ENCODE measurements at places on chromosomes 2 and 18.

GRCh38 chr2:74155830-74156229 lies 8.1 kb upstream of the BOLA3 start:
- DNase-seq: no peak

DNA sequence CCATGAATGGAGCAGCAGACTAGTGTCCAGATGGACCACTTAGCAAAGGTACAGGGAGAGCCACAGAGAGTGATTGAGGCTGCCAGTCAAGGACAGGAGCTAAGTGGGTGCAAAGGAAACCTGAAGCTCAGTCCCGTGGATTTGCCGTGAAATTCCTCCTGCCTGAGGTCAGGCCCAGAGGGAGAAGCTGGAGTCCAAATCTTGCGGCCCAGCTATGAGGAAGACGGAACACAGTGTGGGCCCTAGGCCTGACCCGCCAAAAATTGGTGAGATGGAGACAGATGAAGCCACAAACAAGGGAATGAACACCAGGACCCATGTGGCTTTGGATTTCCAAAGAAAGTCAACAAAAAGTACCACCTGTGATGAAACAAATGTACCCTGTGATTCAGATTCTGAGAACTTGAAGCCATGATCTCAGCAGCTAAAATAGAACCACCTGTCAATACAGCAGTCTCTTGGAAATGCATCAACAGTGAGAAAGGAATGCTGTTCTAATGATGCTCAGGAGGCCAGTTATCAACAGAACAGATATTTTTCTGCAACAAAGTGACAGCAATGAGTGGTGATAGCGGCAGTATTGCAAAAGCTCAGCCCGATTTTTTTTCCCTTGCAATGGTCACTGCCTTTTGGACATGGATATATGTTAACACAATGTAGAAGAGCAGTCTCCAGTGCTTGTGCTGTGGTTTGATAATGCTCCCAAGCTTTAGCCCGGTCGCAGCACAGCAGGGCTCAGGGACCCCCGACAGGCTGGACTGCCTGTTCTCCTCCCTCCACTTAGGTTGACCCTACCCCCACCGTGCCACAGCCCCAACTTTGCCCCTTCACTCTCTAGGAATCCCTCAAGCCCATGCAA lies 10.7 kb downstream of the COL6A3 start:
- no peak for DNase-seq

GRCh38 chr2:72979896-72980295 lies 62.6 kb downstream of the EMX1 start:
- no peak for DNase-seq

DNA sequence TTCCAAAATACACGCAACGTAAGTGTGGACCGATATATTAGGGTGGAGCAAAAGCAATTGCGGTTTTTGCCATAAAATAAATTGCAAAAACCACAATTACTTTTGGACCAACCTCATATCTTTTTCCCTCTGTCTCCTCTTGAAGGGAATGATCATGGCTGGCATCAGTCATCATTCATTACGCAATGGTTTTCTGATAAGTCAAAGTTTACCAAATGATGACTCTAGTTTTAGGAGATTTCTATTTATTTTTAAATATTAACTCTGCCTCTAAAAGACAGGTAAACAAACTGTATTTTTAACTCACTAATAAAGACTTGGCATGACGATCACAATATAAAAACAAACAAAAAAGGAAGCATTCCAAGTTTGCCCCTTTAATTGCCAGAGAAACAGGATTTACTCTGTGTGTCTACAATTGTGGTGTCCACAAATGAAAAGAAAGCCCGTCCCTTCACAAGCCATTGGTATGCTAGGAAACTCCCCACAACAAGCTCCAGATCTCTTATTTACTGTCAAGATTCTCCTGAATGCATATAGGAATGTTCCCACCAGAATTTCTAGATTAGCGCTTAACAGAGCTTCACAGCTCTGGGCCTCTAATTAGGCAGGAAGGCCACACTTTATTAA lies 61.3 kb downstream of the IRS1 start:
- DNase-seq: no peak

GRCh38 chr18:50154420-50154819 lies 40.5 kb downstream of the MYO5B start:
- no peak for DNase-seq

- no peak for DNase-seq
Observed at GRCh38 chr18:56333839-56334238, 304.6 kb downstream of the TXNL1 start.

DNA sequence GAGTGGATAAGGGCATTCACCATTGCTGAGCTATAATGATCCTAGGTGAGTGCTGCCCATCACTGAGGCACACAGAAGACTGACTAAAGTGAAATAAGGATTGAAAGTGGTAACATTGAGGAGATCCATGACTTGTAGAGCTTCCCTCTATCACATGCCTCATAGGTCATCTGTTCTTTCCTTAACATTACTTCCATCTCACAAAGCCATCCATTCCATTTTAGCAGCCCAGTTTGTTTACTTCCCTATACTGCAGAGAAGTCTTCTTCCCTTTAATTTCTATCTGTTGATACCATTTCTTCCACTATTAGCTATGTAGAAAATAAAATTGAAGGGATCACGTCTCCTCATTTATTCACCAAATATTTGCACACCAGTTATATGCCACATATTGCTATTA lies 32.1 kb downstream of the ME2 start:
- no peak for DNase-seq

GRCh38 chr2:239197146-239197545 lies 203.7 kb downstream of the HDAC4 start:
- no peak for DNase-seq

DNA sequence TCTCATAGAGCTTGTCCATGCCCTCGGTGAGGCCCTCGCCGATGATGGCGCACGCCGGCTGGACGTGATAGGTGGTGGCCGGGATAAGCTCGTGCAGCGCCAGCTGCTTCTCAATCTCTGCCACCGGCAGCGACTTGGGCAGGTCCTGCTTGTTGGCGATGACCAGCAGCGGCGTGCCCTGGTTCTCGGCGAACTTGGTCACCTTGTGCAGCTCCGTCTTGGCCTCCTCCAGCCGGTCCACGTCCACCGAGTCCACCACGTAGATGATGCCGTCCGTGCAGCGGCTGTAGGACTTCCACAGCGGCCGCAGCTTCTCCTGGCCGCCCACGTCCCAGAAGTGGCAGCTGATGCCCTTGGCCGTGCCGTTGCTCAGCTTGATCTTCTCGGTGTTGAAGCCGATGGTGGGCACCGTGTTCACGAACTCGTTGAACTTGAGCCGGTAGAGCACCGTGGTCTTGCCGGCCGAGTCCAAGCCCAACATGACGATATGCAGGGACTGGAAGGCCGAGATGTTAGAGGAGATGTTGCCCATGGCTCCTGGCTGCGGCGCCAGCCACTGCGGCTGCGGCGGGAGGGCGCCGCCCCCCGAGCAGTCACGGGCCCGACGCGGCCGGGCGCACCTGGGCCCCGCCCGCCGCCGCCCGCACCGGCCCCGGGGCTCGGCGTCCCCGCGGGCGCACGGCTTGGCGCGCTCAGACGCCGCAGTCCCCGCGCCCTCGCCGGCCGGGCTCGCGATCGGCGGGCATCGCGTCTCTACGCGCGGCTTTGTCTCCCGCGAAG lies 636 bp downstream of the ARL4C start:
- DNase-seq: no peak

- DNase-seq: no peak
Observed at GRCh38 chr2:44962176-44962695, 20.7 kb downstream of the SIX3 start.

- DNase-seq: no peak
Observed at GRCh38 chr2:88892788-88893187, 201.3 kb downstream of the RPIA start.

- DNase-seq: no peak
Observed at GRCh38 chr2:114068438-114068837, 178.5 kb downstream of the ACTR3 start.

- no peak for DNase-seq
Observed at GRCh38 chr2:234427081-234428061, 69.5 kb downstream of the ARL4C start.

DNA sequence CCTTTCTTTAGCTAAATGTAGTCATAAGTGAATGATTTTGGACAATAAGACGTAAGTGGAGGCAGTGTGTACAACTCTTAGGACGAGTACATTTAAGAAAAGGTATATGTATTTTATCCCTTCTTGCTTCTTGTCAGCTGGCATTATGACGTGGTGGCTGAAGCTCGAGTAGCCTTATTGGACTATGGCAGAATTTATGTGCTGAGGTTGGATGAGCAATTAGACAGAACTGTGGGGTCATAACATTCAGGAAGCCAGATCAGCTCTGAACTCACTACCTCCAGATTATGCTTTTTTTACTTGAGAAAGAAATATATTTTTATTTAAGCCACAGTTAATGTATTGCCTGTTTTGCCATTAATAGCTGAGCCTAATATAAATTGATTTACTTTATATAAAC lies 661.5 kb downstream of the ERBB4 start:
- DNase-seq: no peak

- DNase-seq: no peak
Observed at GRCh38 chr18:23703057-23703986, 14.1 kb downstream of the LAMA3 start.

- no peak for DNase-seq
Observed at GRCh38 chr2:166750624-166751023, 137.7 kb upstream of the XIRP2 start.

- DNase-seq: no peak
Observed at GRCh38 chr2:23695890-23696751, 230.8 kb downstream of the ATAD2B start.

DNA sequence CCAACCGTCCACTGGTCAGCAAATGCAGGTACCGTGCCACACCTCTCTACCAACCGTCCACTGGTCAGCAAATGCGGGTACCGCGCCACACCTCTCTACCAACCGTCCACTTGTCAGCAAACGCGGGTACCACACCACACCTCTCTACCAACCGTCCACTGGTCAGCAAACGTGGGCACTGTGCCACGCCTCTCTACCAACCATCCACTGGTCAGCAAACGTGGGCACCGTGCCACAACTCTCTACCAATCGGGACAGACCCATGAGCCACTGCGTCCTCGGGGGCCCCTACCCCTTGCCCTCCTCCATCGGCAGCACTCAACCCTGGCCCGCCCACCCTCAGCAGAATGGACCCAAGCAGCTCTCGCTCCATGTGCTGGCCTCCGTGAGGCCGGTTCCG lies 226.4 kb upstream of the SALL3 start:
- no peak for DNase-seq

DNA sequence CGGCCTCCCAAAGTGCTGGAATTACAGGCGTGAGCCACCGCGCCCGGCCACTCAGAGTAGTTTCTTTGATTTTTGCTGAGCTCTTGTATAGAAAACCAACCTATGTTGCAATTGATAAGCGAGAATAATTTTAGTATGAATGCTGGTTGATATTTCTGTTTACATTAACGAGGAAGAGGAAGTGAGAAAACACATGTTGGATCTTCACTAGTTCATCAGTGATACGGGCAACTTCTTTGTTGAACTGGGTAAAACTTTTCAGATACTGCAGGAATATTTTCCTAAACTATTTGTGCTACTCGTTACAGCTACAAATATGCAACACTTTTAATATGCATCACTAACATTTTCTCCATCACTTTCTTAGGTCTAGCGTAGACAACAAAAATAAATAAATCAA lies 67.9 kb upstream of the SLC25A52 start:
- DNase-seq: no peak

DNA sequence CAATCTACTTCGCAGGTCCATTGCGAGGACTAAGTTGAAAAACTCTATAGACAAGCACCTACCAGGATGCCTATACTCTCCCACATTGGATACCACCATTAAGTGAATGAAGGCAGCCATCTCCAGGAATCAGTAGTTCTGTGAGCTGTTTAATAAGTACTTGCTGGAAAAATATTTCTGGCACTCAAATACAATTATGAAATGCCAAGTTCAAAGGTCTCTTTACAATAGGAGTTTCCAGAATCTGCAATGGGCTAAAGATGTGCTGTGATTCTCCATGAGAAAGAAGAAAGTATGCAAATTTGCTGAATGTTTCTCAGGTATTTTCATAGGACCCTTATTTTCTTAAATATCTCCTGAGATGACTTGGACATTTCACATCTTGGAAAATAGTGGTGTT lies 103.0 kb downstream of the AP1S3 start:
- DNase-seq: no peak

GRCh38 chr2:215145611-215146010 lies 7.2 kb upstream of the ABCA12 start:
- DNase-seq: no peak

DNA sequence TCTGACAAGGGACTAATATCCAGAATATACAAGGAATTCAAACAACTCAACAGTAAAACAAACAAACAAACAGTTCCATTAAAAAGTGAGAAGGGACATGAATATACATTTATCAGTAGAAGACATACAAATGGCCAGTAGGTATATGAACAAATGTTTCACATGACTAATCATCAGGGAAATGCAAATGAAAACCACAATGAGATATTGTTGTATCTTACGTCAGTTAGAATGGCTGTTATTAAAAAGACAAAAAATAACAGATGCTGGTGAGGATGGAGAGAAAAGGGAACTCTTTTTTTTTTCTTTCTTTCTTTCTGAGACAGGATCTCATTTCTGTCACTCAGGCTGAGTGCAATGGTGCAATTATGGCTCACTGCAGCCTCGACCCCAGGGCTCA lies 175.5 kb downstream of the CAMKMT start:
- DNase-seq: no peak

DNA sequence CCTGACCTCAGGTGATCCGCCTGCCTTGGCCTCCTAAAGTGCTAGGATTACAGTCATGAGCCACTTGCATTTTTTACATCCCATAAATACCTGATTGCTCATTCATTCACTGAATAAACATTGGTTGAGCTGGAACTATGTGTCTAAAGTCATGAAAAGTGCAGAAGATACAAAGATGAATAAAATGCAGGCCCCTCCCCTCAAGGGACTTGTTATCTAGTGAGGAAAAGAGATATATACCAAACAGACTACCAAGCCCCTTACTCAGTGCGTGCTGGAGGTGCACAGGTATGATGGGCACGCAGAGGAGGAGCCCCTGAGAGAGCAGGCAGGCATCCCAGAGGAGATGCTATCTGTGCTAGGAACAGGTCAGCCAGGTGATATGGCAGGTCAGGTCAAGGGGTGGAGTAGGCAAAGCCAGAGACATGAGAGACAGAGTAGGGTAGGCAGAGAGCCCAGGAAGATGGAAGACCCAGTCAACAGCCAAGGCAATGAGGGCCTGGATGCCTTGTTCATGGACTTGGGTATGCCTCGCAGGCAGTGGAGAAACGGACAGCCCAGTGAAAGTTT lies 7.7 kb downstream of the FHL2 start:
- no peak for DNase-seq

DNA sequence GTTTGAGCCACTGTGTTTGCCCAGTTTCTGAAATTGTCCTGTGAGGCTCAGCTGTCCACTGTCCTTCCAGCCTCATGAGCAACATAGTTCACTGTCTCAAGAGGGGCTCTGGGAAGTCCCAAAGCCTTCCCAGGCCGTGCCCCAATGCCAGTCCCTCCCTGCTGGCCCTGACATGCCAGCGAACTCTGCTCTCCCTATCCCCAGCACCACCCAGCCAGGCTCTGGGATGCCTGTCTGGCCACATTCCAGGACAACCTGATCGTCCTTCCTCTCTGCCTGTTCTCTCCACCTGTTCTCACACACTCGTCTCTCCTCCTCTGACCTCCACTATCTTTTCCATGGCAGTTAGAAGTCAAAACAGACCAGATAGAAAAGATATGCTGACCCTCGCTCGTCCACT lies 278.0 kb upstream of the ID2 start:
- no peak for DNase-seq

- DNase-seq: no peak
Observed at GRCh38 chr2:33073018-33073417, 126.3 kb downstream of the LTBP1 start.

All from activated CD8-positive, alpha-beta memory T cell treated with anti-CD3 and anti-CD28 coated beads for 48 hours (primary cell).